Activated CD4-positive, alpha-beta T cell treated with anti-CD3 and anti-CD28 coated beads for 48 hours (primary cell): ENCODE measurements at places on chromosomes 16 and 17.

DNA sequence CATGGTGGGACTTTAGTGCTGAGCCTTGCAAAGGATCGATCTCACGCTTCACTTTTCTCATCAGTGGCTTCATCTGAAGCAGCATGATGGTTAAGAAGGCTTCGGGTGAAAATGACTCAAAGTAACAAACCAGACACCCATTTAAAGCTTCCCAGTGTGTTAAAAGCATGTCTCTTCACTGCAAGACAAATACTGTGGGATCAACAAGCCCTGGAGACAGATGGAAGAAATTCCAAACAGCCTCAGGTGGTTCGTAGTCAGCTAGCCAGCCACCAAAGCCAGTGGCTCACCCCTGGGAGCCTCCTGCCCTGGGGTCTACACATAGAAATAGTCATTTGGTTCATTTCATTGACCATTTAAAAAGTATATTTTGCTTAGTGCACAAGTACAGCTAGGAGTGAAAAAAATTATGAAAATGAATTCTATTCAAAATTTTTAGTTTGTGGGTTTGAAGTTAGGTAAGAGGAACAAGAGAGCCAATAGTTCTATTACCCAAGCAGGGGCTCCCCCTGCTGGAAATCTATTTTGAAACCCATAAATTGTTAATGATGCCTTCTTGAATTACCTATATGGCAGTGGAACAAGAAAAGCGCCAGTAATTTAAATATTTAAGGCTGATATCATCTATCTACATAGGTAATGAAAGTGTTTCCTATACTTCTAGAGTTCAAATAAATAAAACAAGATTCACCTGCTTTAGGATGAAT lies 51.6 kb downstream of the PMP22 start:
- DNase-seq: no peak

DNA sequence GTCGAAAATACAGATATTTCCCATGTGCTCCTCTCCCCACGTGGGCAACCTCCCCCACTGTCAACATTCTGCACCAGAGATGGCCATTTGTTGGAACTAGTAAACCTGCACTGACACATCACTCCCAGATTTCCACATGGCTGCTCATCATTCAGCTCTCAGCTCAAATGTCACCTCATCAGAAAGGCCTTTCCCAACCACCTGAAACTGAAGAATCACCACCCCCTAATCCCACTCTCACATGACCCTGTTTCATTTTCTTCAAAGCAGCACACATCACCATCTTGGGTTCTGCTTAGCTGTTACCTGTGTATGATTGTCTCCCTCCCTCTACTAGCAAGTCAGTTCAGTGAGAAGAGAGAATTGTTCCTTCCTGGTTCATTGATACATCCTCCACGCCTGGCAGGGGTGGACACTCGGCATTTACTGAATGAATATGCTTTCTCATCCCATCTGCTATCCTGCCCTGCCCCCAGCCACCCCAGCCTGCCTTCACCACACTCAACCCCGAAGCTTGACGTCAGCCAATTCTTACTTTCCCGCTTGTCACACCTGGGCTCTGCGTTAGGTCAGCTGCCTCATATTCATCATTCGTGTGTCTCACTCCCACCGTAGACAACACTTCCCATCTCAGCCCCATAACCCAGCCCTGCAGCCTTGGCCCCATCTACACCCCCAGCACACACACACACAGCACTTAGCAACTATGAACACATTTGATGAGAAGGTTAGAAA lies 1.5 kb downstream of the C17orf114 start:
- DNase-seq: no peak

GRCh38 chr17:51430591-51430990 lies 170.2 kb downstream of the UTP18 start:
- no peak for DNase-seq

DNA sequence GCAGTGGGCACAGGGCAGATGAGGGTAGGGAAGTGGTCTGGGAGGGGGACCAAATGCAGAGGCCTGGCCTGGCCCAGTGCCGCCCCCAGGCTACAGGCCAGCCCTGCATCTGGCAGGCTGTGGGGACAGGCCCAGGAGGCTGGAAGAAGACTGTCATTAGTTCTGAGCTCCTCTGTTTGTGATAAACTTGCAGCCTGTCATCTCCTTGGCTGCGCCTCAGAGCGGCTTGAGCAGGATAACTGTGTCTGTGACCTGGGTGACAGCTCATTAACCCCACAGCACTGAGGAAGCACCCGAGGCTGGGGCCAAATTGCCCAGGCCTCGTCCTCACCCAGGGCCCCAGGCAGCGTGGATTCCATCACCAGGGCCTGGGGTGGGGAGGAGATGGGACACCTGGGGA lies 23.9 kb downstream of the ABCC3 start:
- DNase-seq: no peak

DNA sequence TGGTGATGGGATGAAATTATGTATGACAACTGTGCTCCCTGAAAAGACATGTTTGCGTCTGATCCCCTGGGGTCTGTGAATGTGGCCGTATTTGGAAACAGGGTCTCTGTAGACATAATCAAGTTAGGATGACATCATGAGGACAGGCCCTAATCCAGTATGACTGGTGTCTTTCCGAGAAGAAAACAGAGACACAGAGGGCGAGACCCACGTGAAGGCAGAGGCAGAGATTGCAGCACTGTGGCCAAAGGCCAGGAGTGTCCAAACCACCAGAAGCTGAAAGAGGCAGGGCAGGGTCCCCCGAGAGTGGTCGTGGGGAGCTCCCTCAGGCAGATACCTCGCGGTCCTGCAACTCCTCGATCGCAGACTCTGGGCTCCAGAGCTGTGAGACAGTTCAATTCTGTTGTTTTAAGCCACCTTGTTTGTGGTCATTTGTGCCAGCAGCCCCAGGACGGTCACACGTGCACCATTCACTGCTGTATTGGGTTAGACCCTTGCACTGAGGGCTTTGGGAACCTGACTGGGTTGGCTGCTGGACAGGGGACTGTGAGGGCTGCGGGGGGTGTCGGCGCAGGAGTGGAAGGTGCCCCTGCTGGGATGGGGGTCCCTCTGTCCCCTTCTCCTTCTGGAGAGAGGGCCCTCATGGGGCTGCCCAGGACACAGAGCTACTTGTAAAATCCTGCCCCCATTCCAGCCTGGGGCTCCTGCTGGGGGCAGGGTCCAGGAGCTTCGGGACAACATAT lies 27.7 kb downstream of the METRNL start:
- no peak for DNase-seq

DNA sequence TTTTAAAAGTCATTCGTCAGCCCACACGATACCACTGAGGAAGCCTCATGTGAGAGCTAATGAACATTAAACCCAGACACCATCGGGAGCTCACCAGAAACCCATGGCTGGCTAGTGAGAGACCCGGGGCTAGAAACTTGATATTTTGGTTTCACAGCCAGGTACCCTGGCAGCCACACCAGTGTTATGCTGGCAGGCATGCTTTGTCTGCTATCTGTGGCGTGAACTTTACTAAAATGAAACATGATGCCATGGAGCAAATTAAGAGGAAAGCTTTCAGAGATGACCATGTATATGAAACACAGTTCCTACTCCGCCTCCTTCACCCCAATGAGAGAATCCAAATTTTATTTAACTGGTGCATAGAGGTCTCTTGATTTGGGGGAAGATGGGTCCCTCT lies 291.2 kb downstream of the IRX3 start:
- DNase-seq: no peak
